GM04503 (cell line): ENCODE measurements at places on chromosomes 13 and 19.
A peak's percentile ranks its signal among the peaks of the same experiment; 100 is the strongest.

DNA sequence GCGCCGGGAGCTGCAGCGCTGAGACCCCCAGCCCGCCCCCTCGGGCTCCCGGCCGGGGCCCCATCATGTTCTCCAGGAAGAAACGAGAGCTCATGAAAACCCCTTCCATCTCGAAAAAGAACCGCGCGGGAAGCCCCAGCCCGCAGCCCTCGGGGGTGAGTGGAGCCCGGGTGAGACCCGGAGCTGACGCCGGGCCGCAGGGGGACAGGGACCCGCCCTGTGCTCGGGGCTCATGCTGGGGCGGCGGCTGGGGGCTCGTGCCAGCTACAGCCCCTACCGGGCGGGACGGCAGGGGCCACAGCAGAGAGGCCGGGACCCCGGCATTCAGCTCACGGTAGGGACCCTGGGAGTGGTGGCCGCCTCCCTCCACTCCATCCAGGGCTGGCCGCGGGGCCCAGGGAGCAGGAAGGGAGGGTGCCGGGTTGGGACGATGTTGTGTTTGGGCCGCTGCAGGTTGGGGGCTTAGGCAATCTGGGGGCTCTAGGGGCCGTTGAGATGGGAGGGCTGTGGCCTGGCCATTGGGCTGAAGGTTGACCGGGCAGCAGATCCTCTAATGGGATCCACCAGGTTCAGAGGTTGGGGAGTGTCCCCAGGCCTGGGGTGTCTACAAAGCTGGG, 482 bp downstream of the ARHGAP45 start:
- DNase-seq: no peak

- DNase-seq: no peak
Observed at GRCh38 chr19:48695743-48696352, at the start of gene FUT2. TSS of gene FUT2 (plus strand) at chr19:48695971. CDS start at chr19:48702957, 6,986 bp downstream.

DNA sequence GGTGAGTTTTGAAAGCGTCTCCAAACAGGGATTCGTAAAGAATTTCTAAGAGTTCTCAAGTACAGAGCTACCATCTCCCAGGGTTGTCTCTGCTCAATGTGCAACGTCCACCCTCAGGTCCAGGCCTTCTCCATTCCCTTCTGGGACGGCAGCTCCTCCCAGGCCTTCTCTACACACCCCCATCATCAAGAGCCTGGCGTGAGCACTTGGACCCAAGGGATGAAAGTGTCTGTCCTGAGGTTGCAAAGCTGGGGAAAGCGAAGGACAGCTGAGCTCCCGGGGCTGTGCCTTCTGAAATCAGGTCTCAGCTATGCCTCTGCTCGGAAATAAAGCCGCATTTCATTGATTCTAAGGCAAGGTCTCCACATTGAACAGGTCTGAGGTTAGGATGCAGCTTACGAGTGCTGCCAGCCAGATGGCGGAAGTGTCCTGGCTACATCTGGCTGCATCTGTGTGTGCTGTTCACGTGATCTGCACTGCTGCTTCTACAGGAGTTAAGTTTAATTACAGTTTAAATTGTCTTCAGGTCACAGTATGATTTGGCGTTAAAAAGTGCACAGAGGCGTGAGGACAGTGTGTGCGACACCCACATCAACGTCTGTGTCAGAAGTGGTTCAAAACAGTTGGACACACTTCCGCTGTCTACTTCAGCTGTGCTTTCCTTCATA, 27.0 kb upstream of the MIER2 start:
- DNase-seq: no peak

GRCh38 chr13:94312511-94313216, 166.8 kb downstream of the DCT start:
- no peak for DNase-seq

- no peak for DNase-seq
Observed at GRCh38 chr13:85974608-85975366, 175.6 kb upstream of the SLITRK6 start.

DNA sequence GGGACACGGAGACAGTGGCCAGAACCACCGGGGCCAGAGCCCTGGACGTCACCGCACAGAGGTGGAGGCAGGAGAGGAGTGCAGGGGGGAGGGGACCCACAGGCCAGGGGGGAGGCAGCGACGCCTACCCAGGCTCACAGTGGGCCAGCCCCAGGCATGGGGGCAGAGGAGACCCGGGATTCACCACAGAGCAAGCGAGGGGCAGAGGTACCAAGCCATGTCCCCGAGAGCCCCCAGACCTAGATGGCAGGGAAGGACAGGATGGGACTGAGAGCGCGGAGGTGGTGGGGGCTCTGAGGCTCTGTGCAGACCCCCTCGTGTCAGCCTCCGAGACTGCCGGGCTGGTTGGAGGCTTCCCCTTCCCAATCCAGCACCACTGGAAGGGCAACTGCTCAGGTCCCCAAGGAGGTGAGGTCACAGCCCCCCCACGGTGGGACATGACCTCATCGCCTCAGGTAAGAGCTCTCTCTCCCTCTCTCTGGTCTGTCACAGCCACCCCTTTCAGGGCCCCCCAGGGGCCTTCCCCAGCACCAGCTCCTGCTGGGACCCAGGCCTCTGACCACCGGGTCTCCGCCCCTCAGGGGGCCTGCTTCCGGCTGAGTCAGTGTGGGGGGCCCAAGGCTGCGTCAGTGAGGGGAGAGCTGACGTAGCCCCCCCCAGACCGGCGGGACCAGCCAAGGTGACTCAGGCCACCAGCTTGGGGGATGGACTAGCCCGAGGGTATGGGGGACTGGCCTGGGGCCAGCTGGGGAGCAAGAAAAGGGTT, 2.2 kb upstream of the IL11 start:
- DNase-seq: no peak

- no peak for DNase-seq
Observed at GRCh38 chr13:36673838-36674326, at the start of gene SERTM1. TSS of gene SERTM1 (plus strand) at chr13:36674020. CDS start at chr13:36695079, 21,059 bp downstream.

DNA sequence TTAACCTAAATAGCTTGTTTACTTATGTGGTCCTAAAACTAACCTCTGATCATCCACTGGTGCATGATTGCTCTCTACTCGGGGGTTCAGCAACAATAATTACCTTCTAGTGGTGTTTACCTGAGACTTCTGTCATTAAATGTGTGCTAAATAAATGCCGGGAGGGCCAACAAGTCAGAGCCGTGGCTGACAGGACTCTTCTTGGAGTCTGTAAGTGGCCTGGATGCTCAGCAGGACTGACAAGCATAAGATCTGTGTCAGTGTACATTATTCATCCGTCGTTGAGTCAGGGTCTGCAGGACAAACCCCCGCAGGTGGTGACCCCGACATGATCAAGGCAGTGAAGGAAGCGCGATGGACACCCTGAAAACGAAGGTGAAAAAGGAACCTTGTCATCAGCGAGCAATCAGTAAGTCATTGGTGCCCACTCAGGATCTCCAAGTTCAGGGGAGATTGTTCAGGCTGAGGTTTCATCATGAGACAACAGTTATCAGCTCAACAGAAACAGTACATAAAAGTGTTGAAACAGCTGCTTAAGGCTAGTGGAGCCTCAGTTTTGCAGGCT, 1466.9 kb downstream of the UQCRFS1 start:
- DNase-seq: no peak

DNA sequence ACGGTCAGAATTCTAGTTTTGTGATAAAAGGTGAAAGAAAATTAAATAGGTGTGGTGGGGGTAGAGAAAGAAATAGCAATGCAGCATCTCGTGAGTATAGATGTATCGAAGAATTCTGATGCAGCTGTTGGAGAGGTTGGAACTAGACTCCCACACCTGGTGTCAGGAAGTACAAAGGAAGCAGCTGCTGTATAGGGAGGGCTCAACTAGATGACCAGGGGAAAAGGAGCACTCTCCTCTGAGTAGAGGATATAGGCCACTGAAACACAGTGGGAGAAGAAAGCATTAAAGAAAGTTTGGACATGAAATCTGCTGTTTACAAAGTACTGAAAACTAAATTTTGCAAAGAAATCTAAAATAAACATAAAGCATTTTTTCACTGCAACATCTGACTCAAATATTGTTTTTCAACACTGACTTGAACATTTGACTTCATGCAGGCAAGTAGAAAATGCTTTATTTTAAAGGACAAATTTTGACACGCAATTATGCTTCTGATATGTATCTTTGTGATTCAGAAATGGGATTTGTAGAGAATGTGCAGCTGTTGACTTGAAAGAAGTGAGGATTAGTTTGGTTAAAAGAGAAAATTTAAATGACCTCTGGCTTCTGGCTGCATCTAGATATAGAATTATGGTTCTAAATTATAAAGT, 82.2 kb downstream of the MIPEP start:
- DNase-seq: no peak

DNA sequence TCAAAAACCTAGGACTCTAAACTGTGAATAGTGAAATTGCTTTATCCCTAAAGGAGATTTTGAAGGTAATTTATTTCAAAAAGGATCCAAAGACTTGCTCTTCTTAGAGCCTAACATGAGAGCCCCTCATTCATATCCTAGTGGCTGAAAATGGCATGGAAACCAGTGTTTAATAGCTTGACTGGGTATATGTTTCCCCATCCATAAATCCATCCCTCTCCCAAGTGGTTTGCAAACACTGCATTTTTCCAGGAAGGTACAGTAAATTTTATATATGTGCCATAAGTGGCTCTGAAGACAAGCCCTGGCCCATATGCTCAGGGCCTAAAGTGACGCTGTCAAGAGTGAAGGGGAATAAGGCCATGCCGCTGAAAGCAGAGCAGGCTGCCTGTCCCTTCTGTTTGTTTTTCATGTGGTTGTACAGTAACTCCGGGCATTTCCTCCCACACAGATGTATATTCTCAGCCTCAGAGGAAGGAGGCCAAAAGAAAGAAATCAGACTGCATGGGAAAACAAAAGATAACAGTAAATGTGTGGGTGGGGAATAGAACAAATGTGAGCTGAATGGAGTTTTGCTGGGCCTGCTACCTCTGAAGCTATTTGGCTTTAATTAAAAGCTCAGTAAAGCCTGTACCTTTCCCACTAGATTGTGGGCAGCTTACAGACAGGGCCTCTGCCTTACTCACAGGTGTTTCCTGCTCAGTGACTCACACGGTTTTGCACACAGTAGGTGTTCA, 181.9 kb downstream of the PCDH9 start:
- DNase-seq: no peak

DNA sequence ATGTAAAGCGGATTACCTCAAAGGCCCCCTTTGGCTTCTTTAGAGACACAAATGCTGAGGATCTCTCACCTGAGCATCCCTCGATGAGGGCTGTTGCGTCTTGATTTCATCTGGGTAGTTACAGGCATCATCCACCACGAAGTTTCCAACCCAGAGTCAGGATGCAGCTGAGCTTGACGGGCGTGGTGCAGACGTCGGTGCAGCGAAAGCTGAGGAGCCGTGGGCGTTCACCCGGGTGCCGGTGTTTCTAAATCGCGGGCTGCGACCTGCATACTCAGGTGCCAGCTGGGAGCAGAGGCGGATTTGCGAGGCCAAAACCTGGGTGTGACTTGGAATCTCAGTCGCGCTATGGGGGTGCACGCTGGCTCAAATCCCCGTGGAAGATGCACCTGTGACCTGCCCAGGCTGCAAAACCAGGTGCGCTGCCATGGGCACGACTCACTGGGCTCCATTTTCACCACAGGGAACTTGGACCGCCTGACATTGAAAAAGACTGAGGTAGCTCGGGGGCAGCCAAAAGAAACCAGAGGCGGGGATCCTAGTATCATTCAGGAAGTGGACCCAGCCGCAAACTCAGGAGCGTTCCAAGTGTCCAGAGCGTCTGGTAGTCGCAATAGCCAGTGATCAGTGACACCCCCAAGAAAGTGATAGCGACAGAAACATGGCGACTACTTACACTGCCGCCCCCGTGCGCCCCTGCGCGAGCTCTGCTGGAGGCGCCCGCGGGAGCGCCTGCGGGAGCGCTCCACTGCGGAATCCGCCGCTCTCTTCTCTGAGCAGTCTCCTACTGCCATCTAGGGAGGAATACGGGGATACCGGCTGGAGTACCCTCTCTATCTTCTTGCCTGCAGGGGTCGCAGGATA, 36.4 kb upstream of the IGFL4 start:
- no peak for DNase-seq

DNA sequence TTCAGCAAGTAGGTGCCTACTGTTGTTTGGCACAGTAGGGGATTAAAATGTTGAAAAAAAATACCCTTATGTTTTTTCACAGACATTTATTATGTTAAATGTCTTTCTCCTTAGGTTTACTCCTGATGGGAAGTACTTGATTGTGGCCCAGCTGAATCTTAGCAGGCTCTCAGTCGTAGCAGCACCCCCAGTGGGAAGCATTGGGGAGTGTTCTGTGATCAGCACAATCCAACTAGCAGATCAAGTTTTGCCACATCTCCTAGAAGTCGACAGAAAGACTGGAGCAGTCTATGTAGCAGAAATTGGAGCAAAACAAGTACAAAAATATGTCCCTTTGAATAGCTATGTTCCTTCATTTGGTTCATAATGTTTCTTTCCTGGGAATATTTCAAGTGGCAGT, 9.3 kb downstream of the NHLRC3 start:
- no peak for DNase-seq

DNA sequence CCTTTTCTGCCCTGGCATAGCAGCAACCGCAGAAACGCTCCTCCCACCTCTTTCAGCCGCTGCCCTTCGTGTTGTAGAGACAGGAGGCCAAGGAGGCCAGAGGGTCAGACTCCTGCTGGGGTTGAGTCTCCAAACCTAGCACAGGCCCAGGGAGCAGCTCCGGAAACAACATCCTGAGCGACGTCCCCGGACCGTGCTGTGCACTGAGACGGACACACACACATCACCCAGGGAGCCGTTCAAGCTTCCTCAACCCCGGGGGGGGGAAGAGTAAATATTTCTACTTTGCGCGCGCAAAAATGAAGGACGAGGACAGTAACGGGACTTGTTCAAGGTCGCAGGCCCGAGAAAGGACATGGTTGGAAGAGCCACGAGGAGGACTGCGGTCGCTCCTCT, 657 bp downstream of the ZNF550 start:
- no peak for DNase-seq

DNA sequence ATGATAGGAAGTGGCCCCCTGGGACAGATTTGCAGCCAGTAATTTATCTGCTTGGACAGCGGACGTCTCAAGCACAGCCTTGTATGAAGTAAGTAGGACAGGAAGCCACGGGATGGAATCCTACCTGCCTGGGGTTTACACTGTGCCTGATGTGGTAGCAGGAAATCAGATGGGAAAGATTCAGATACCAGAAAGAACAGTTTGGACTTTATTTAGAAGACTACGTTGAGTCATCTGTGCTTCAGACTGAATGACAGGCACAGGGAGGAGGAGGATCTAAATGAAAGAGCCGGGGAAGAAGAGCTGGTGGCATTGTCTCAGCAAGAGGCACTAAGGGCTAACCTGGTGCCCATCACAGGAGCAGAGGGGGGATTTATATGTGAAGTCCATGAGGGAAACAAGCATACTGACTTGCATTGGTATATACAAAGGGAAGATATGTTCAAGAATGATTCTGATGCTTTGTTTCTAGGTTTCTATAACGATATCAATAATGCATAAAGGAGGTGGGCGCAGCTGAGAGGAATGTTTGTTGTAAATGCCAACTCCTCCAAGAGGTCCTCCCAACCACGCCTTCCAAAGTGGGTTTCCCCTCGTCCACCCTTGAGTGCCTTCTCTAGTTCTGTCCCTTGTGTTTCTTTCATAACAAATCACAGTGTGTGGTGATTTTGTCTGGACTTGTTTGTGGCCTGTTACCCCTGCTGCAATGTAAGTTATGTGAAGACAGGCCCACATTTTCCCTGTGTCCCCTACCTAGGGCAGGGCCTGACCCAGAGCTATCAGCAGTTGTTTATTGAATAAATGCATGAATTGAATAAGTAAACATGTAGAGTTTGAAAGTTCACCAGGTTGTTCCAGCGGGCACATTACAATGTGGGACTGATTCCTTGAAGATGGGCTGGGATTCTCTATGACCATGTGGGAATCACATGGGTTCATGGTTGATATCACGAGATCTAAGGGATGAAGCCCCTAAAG, 328.4 kb downstream of the SLC7A1 start:
- DNase-seq: no peak

- DNase-seq: peak; percentile 69
Observed at GRCh38 chr13:33111414-33112110, 95.3 kb downstream of the KL start.
